ENCODE measurements at places on chromosomes 16 and 17. TPM values are rescaled to one million over a fixed set of nuclear protein-coding genes. Genes with fewer than 3 reads are reported as not detected.

- no peaks in the 10 kb centered on the region for H3K27me3 ChIP-seq
- peak overlapping the region; percentile 90 for H3K4me3 ChIP-seq
- peak overlapping the region; percentile 96 for H3K27ac ChIP-seq
- no peak for DNase-seq
- H3K36me3 ChIP-seq: peaks cover 11% of the 10 kb centered on the region
Observed at GRCh38 chr16:46974352-46974751, 878 bp upstream of the DNAJA2 start.

GRCh38 chr17:1423456-1424135 is 23.6 kb upstream of the YWHAE start:
- H3K4me1 ChIP-seq: peaks cover 10% of the 10 kb centered on the region
- H3K27me3 ChIP-seq: no peaks in the 10 kb centered on the region
- no peak for DNase-seq
- H3K36me3 ChIP-seq: peaks cover 54% of the 10 kb centered on the region
- no peak overlapping the region for H3K4me3 ChIP-seq

GRCh38 chr16:74770831-74771526 is 3.6 kb downstream of the FA2H start:
- H3K27me3 ChIP-seq: peaks cover 40% of the 10 kb centered on the region
- H3K4me1 ChIP-seq: peaks cover 16% of the 10 kb centered on the region
- H3K36me3 ChIP-seq: no peaks in the 10 kb centered on the region
- DNase-seq: peak; percentile 60
- H3K27ac ChIP-seq: no peak overlapping the region

GRCh38 chr16:2149630-2150417 is 1.4 kb downstream of the RAB26 start:
- H3K27ac ChIP-seq: no peak overlapping the region
- no peaks in the 10 kb centered on the region for H3K36me3 ChIP-seq
- H3K27me3 ChIP-seq: no peaks in the 10 kb centered on the region
- peaks cover 72% of the 10 kb centered on the region for H3K4me1 ChIP-seq

GRCh38 chr16:4208341-4208751 is 33.5 kb downstream of the SRL start:
- H3K27ac ChIP-seq: no peak overlapping the region
- H3K4me3 ChIP-seq: no peak overlapping the region
- no peaks in the 10 kb centered on the region for H3K4me1 ChIP-seq
- no peaks in the 10 kb centered on the region for H3K27me3 ChIP-seq

DNA sequence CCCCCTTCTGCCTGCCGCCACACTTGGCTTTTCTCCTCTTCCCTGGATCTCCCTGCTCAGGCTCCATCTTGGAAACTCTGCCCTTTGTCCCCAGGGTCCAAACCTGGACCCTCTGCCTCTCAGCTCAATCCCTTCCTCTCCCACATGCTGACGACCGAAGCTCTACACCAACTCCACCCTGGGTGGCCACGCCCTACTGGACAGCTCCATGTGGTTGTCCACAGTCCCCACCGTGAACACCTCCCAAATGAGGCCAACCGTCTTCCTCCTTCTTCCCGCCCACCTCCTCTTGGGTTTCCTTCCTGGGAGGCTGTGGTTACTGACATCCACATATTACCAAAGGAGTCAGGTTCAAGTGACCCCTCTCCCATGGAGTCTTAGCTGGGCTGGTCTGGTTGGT is 22.6 kb upstream of the MLKL start:
- no peak for DNase-seq
- peaks cover 13% of the 10 kb centered on the region for H3K27me3 ChIP-seq
- H3K36me3 ChIP-seq: no peaks in the 10 kb centered on the region
- no peak overlapping the region for H3K27ac ChIP-seq

GRCh38 chr16:6728381-6728780 is 604.3 kb upstream of the RBFOX1 start:
- no peak overlapping the region for H3K27ac ChIP-seq
- H3K36me3 ChIP-seq: no peaks in the 10 kb centered on the region
- no peak overlapping the region for H3K4me3 ChIP-seq
- no peak for DNase-seq
- H3K4me1 ChIP-seq: no peaks in the 10 kb centered on the region

Gene PIPOX
- 3.7 TPM for total RNA-seq

Gene KCNH6
- not detected for total RNA-seq

Gene PIRT
- total RNA-seq: not detected

DNA sequence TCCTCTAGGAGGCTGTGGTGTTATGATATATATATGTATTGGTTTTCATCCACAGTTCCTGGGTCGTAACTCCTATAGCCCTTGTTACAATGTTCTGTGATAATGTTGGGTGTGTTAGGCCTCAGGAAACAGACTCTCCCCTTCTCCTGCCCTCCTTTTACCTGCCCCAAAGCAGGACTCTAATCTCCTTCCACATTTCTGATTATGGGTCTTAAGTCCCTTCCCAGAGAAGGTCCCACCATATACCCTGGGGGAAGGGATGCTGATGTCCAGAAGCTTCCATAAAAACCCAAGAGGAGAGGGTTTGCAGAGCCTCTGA is 450 bp upstream of the C1QBP start:
- H3K27me3 ChIP-seq: no peaks in the 10 kb centered on the region
- H3K36me3 ChIP-seq: peaks cover 35% of the 10 kb centered on the region
- H3K4me3 ChIP-seq: peak overlapping the region; percentile 72

DNA sequence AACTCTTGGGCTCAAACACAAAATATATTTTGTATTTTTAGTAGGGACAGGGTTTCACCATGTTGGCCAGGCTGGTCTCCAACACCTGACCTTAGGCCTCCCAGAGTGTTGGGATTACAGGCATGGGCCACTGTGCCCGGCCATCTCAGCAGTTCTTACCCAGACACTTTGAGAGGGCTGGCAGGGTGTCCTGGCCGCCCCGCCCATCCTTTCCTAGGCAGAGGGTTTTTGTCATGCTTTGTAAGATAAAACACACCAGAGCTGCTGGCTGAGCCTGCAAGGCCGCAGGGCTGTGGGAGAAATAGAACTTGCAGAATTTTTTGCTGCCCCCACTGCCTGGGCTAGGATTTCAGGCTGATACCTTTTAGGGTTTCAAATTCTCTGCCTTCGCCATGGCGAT is 8.7 kb downstream of the PPL start:
- no peak for DNase-seq
- H3K27me3 ChIP-seq: no peaks in the 10 kb centered on the region
- H3K27ac ChIP-seq: no peak overlapping the region
- H3K4me1 ChIP-seq: peaks cover 66% of the 10 kb centered on the region

- peaks cover 8% of the 10 kb centered on the region for H3K4me1 ChIP-seq
- H3K4me3 ChIP-seq: no peak overlapping the region
Observed at GRCh38 chr16:83966153-83966696, 1.8 kb upstream of the NECAB2 start.

- H3K27me3 ChIP-seq: peaks cover 52% of the 10 kb centered on the region
- no peak for DNase-seq
- H3K4me3 ChIP-seq: no peak overlapping the region
- H3K36me3 ChIP-seq: no peaks in the 10 kb centered on the region
- H3K4me1 ChIP-seq: peaks cover 11% of the 10 kb centered on the region
- H3K27ac ChIP-seq: no peak overlapping the region
Observed at GRCh38 chr17:79340333-79341221, 266.0 kb downstream of the ENGASE start.

DNA sequence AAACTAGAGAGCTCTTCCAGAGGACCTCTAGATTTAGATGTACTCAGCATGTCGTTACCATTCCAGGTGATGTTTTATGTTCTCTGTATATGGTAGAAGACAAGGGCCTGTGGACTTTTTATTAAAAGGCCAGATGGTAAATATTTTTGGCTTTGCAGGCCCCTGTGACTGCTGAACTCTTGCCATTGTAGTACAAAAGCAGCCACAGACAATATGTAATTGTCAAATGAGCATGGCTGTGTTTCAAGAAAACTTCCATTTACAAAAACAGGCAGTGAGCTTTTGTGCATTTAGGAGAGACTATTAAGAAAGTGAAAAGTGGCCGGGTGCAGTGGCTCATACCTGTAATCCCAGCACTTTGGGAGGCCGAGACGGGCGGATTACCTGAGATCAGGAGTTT is 4.6 kb downstream of the NIP7 start:
- no peak overlapping the region for H3K27ac ChIP-seq
- peaks cover 14% of the 10 kb centered on the region for H3K36me3 ChIP-seq
- H3K4me3 ChIP-seq: no peak overlapping the region
- DNase-seq: no peak

Gene KRTAP3-1
- total RNA-seq: 15.5 TPM

Gene GTF3C1
- total RNA-seq: 129 TPM

DNA sequence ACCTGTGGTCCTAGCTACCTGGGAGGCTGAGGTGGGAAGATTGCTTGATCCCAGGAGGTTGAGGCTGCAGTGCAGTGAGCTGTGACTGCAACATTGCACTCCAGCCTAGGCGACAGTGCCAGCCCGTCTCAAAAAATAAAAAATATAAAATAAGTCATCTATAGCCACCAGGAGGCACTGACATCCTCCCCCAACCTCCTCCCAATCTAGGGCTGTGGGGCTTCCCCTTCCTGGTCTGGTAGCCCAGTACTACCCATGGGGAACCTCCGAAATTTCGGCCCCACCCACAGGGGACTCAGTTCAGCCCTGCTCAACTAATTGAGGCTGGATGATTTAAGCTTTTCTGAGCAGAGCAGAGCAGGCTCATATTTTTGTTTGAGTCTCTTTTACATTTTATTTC is 3.2 kb downstream of the ZSCAN10 start:
- H3K36me3 ChIP-seq: no peaks in the 10 kb centered on the region
- H3K4me1 ChIP-seq: peaks cover 14% of the 10 kb centered on the region
- DNase-seq: no peak
- no peak overlapping the region for H3K27ac ChIP-seq

DNA sequence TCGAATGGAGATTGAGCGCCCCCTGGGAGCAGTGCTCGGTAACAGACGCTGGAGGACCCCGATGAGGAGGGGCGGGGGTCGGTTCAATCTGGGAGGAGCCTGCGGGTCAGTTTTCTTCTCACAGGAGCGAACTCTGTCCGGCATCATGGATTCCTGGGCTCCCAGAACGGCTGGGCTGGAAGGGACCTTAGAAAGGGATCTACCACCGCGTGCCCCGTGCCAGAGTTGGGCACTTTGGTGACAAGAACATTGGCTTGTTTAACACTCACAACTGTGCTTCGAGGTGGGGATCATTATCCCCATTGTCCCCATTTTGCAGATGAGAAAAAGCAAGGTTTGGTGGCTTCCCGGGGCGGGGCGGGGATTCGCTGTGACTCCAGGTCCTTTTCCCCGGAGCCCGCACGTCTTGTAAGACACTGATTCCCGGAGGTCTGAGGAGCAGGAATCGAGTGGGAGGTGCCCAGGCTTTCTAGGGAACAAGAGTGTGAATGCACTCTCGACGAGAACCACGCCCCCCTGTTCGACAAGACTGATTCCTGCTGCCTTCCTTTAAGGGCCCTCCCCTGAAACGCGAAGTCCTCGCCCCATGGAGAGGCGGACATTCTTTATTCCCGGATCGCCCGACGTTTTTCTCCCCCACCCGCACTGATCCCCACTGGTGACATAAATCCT is 1.5 kb upstream of the FBXL19 start:
- no peaks in the 10 kb centered on the region for H3K27me3 ChIP-seq
- H3K4me3 ChIP-seq: peak overlapping the region; percentile 73
- H3K36me3 ChIP-seq: peaks cover 11% of the 10 kb centered on the region
- H3K4me1 ChIP-seq: peaks cover 27% of the 10 kb centered on the region

DNA sequence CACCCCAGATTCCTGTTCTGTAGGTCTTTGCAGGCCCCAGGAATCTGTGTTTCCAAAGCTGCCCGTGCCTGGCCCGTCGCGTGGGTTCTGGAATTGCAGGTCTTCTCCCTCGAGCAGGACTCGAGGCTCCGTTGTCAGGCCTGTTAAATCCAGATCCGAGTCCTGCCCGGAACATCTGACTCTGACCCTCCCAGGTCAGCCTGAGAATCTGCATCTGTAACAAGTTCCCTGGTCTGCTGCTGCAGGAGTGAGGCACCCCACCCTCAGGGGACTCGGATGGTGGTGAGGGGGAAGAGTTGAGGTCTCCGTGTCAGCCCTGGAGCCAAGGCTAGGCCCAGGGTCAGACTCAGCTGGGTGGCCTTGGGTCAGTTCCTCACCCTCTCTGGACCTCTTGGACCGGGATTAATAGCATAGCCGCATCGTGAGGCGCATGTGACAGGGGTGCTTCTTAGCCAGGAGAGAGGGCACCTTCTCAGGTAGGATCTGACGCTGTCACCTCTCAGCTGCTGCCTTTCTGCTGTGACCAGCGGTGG is 8.8 kb downstream of the SPIRE2 start:
- peaks cover 2% of the 10 kb centered on the region for H3K4me1 ChIP-seq
- no peaks in the 10 kb centered on the region for H3K27me3 ChIP-seq
- H3K27ac ChIP-seq: no peak overlapping the region
- H3K4me3 ChIP-seq: peak overlapping the region; percentile 16

DNA sequence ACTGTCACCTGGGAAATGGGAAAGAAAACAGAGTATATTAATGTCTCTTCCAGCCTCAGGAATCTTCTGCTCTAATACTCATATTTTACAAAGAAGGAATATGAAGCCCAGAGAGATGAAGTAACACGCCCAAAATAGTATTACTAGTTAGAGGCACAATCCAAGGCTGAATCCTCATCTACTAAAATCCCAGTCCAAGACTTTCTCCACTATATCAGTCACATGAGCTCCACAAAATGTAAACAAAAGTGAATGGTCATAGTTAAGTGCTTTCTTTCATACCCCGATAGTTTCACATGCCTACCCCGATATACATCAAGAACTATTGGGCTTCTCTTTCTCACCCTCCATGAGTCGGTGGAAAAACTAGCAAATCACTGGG is 965 bp downstream of the INTS2 start:
- H3K4me3 ChIP-seq: peak overlapping the region; percentile 60
- peaks cover 8% of the 10 kb centered on the region for H3K36me3 ChIP-seq
- DNase-seq: no peak

- peak; percentile 38 for DNase-seq
- no peak overlapping the region for H3K4me3 ChIP-seq
- H3K4me1 ChIP-seq: peaks cover 3% of the 10 kb centered on the region
- H3K27ac ChIP-seq: no peak overlapping the region
Observed at GRCh38 chr16:75197522-75198134, 9.3 kb downstream of the CTRB2 start.

GRCh38 chr17:75684924-75685323 is 17.8 kb downstream of the SAP30BP start:
- peaks cover 94% of the 10 kb centered on the region for H3K4me1 ChIP-seq
- H3K27me3 ChIP-seq: no peaks in the 10 kb centered on the region
- H3K27ac ChIP-seq: peak overlapping the region; percentile 97
- H3K36me3 ChIP-seq: no peaks in the 10 kb centered on the region
- no peak overlapping the region for H3K4me3 ChIP-seq

GRCh38 chr16:86966777-86967176 is 350.4 kb downstream of the C16orf95 start:
- no peak overlapping the region for H3K27ac ChIP-seq
- H3K4me3 ChIP-seq: no peak overlapping the region
- no peaks in the 10 kb centered on the region for H3K4me1 ChIP-seq

GRCh38 chr16:80702696-80703095 is 101.7 kb downstream of the CDYL2 start:
- no peak for DNase-seq
- H3K4me1 ChIP-seq: no peaks in the 10 kb centered on the region
- H3K27ac ChIP-seq: no peak overlapping the region
- no peaks in the 10 kb centered on the region for H3K36me3 ChIP-seq
- no peaks in the 10 kb centered on the region for H3K27me3 ChIP-seq
- H3K4me3 ChIP-seq: no peak overlapping the region

GRCh38 chr16:81275795-81276194 is 37.3 kb downstream of the BCO1 start:
- no peaks in the 10 kb centered on the region for H3K27me3 ChIP-seq
- H3K36me3 ChIP-seq: no peaks in the 10 kb centered on the region
- peaks cover 26% of the 10 kb centered on the region for H3K4me1 ChIP-seq
- H3K27ac ChIP-seq: peak overlapping the region; percentile 12
- no peak for DNase-seq

Gene CDH15
- 0.48 TPM for total RNA-seq

GRCh38 chr16:49414671-49415070 is 41.1 kb downstream of the C16orf78 start:
- H3K4me3 ChIP-seq: no peak overlapping the region
- H3K4me1 ChIP-seq: no peaks in the 10 kb centered on the region
- H3K27me3 ChIP-seq: peaks cover 13% of the 10 kb centered on the region
- H3K27ac ChIP-seq: no peak overlapping the region
